Stimulated activated CD8-positive, alpha-beta memory T cell treated with anti-CD3 and anti-CD28 coated beads, Interleukin-15, amount 100 ng/mL, for 24 hours (primary cell): ENCODE measurements at places on chromosomes 12 and 14.

DNA sequence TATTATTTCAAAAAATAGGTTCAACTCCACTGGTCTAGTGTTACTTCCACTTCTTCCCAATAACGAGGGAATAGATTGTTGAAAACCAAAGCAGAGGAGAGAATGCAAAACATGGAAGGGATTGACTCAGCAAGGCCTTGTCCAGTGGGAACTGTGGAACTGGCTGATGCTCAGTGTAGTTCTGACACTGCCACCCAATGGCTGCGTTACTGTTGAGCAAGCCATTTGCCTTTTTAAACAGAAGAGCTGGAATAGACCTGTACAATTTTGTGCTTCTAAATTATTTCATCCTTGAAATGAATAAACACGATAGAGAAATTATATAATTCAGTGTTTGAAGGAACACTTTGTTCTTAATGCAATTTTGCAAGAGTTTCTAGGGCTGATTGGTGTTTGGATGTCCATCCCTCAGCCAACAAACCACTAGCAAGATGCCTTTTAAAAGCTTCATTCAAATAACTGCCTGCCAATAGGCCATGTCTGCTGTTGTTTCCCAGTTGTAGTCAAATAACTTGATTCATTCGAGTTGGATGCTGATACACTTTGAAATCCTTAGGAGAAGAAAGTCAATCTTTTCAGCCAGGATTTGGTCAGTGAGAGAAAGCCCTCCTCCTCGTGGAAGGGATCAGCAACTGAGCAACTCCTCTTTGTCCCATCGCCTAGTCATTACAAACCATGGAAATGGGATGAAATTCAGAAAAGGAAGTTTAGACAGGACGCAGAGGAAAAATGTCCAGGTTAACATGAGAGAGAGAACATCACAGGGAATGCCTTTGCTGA lies 7.3 kb upstream of the MGP start:
- DNase-seq: no peak

- no peak for DNase-seq
Observed at GRCh38 chr12:47085815-47086252, 6.1 kb upstream of the AMIGO2 start.

GRCh38 chr14:69789118-69789640 lies 7.9 kb downstream of the SLC10A1 start:
- DNase-seq: no peak

DNA sequence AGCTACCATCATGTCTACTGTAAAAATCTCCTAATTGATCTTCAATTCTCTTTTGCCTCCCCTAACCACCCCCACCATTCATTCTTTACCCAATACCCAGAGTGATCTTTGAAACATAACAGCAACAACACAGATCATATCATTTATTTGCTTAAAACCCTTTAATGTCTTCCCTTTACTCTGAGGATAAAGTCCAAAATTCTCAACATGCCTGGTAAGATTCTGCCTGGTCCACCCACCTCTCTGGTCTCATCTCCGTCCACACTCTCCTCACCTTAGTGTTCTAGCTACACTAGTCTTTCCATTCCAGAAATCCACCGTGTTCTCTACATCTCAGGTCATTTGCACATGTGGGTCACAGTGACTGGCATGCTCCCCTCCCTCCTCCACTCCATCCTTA lies 27.7 kb downstream of the SLC38A4 start:
- DNase-seq: no peak

DNA sequence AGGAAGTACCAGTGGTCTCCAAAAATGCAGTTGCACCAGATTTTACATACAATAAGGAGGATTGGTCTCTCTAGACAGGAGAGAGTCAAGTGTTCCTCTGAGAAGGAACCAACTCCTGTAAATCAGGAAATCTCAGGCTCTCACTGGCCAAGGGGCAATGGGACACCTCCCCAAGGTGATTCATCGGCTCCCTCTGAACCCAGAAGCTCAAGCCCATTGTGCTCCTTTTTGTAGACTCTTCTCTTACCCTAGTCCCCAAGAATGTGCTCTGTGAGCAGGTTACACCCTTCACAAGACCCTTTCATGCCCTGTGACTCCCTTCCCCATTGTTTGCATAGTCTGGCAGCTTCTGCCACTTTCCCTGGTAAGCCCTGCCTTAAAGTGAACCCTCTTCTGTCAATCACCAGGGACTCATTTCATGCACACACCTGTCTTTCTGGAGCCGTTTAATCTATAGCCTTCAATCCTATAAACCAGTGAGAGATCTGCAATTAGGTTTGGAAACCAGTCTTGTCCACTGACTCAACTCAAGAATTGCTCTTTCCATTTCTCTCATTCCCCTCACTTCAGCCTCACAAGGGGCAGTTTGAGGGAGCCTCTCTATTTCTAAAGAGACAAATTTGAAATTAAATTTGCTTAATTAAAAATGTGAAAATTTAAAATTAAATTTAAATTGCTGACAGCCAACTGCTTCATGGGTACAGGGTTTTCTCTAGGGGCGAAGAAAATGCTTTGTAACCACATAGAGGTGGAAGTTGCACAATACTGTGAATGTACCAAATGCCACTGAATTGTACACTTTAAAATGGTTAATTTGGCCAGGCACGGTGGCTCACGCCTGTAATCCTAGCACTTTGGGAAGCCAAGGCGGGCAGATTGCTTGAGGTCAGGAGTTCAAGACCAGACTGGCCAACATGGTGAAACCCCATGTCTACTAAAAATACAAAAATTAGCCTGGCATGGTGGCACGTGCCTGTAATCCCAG lies 38.3 kb upstream of the LTA4H start:
- no peak for DNase-seq

GRCh38 chr14:104467641-104468040 lies 111.9 kb upstream of the C14orf180 start:
- no peak for DNase-seq

GRCh38 chr12:62933220-62933601 lies 1.7 kb downstream of the PPM1H start:
- no peak for DNase-seq

DNA sequence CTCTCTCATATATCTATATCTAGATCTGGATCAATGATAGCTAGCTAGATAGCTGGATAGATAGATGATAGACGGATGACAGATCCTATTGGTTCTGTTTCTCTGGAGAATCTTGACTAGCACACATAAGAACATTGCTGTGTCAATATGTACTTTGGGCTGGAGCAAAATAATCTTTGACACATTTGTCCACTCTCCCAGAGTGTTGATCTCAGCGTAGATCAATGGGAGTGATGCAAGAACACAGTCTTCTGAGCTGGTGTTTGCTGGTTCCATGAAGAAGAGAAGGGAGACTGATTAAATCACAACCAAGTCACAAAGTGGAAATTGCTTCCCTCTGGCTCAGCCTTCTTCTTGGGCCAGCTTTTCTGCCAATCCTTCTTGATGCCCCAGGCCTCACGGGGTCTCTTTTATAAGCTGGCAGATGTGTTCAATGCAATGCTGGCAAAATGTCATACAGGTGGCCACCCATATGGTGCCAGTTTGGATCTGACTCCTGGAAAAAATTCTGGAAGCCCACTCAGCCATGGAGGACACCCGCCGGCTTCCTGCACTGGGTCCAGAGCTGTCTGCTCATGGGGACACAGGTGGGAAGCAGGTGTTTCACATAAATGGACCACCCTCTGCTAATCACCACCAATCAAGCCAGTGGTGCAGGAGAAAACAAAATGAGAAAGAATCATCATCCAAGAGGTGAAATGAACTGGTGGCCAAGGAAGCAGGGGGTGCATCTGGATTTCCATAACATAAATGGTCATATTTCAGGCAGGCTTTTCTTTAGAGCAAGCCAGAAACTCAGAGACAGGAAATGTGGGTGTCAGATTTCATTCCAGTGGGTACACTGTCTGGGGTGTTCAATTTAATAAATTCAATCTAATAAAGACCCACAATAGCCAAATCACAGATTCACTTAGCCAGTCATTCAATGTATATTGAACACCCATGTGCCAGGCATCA lies 310.3 kb downstream of the DPF3 start:
- no peak for DNase-seq

DNA sequence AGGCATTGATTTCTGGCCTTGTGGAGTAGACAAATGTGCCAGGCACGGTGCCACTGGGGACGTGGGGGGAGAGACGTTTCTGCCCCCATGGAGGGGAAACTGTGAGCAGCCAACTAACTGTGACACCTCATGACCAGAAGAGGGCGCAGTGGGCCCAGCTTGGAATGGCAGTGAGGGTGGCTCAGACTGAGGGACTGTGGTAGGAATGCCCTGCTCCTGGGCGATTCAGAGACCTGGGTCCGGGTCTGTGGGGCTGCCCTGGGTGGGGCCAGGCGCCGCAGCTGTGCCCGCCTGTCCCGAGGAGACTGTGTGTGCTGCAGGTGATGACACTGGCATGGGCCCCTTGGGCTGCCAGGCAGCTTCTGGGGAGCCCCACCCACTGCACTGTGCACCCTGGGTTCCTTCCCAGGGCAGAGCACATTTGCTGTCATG lies 60.6 kb downstream of the SLC25A47 start:
- DNase-seq: peak; percentile 26

GRCh38 chr12:121657305-121658008 lies 12.0 kb downstream of the MORN3 start:
- no peak for DNase-seq

DNA sequence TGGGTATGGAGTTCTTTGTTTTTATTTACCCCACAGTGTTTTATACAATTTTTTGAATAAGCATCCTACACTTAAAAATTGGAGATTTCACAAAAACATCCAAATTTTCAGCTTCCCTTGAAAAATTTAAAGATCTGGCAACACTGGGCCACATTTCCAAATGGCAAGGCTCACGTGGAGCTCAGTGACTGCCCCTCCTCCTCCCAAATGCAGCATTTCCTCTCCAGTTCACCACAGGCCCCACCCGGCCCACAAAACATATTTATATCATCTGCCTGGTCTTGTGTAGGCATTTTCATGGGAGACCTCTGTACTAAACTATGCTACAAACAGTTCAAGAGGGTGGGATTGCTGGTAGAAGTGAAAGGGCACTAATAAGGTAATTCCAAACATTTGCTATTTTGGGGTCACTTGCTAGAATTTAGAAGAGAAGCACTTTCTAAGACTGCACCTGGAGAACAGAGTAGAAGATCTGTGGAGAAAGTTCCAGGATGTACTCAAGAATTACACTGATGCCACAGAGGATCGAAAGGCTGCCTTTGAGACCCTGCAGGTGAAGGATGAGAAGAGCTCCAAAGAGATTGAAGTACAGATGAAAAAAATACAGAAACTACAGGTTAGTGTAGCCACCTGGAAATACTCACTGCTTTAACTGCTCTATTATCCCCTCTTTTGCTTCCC lies 7.3 kb downstream of the FKBP11 start:
- DNase-seq: no peak

DNA sequence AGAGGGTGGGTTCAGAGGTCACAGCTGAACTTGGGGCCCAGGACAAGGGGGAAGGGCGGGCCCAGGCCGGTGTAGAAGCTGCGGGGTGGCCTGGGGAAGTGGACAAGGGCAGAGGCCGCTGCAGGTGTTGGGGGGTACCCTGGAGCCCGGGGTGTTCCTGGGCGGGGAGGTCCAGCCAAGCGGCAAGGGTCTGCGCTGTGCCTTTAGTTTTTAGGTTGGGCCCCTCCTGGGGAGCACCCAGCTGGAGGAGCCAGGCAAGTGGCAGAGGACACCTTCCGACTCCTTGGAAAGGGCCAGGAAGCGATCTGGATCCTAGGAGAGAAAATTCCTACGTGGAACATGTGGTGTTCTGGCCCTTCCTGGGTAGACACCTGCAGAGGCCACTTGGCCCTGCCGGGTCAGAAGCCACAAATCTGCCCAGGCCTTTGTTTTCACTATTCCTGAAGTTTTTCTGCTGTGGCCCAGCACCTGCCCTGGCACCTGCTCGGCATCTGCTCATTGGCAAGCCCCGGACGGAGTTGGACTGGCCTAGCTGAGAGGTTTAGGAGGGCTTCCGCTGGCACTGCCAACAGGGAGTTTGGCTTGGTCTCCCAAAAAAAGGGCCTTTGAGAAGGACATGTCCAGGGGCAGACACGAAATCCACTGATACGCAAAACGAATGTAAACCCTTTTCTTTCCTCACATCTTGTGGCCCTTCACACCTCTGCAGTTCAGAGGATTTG lies 61.1 kb downstream of the SMUG1 start:
- no peak for DNase-seq
